ENCODE measurements at places on chromosomes 12 and 14.
A peak's percentile ranks its signal among the peaks of the same experiment; 100 is the strongest.

GRCh38 chr14:85263916-85264675 is 265.8 kb upstream of the FLRT2 start:
- no peak for DNase-seq

GRCh38 chr12:109170324-109170723 is 53.9 kb downstream of the ACACB start:
- no peak for DNase-seq

DNA sequence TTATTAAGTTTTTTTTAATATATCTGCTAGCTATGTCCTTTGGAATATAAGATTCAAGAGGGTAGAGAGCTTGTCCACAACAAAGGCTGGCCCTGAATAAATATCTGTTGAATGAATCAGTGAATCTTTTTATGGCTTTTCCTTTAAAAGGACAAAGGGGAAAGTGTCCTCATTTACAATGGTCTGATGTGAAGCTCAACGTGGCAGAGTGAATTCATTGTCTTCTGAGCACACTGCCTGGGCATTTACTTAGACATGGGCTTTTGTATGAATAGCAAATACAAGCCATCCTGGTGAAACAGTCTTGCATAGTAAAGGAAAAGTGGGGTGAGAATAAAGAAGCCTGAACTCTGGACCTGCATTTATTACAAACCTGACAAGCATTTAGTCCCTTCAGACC is 201.2 kb downstream of the NELL2 start:
- DNase-seq, result no peak

DNA sequence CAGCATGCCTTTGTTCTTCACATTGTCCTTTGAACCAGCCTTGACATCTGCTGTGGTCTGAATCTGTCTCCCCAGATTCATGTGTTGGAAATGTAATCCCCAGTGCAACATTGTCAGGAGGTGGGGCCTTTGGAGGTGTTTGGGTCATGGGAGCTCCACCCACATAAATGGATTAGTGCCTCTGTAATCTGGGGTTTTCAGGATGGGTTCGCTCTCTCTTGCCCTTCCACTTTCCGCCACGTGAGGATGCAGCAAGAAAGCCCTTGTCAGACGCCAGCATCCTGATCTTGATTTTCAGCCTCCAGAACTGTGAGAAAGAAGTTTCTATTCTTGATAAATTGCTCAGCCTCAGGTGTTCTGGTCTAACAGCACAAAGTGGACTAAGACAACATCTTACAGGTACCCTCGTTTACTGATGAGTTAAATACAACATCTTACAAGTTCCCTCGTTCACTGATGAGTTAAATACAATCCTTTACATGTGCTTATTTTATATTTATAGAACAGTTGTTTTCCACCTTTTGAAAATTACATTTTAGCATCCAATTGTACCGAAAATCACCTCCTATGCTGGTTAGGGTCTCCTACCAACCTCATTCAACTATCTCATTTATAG is 54.4 kb upstream of the RIMBP2 start:
- no peak for DNase-seq

- DNase-seq, result no peak
Observed at GRCh38 chr12:79932357-79932756, 2.5 kb downstream of the PPP1R12A start.

DNA sequence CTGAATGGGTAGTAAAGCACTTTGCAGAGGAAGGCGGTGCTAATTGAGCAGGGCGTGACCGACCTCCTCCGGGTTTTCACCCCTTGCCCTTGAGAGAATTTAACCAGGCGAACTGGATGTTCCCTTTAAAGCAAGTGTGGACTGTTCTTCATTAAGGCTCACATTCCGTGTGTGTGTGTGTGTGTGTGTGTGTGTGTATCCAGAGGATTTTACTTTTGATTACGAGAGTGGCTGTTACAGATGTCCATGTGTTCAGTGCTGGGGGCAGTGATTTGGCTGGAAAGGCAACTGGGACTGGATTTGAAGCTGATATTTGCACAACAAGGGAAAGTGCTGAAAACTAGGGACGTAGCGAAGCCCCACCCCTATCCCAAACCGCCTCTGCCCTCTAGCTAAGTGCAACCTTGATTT is 2.2 kb downstream of the TMEM132C start:
- DNase-seq, result no peak

DNA sequence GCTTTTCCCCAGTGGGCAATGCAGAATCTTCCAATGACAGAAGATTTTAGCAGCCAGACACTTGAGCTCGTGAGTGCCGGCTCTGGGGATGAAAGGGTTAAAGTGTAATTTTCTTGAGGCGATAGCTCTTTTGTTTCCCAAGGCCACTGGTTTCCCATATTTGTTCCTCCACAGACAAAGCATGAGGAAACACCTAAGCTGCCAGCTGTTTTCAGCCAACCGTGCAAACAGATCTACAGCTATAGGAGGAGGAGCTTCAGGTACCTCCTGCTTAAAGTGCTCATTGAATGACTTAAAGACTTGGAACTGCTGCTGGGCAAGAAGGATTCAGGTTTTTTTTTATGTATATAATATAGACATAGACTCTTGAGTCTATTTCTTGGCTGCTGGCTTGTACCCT is 1311.5 kb downstream of the TMEM121 start:
- no peak for DNase-seq

DNA sequence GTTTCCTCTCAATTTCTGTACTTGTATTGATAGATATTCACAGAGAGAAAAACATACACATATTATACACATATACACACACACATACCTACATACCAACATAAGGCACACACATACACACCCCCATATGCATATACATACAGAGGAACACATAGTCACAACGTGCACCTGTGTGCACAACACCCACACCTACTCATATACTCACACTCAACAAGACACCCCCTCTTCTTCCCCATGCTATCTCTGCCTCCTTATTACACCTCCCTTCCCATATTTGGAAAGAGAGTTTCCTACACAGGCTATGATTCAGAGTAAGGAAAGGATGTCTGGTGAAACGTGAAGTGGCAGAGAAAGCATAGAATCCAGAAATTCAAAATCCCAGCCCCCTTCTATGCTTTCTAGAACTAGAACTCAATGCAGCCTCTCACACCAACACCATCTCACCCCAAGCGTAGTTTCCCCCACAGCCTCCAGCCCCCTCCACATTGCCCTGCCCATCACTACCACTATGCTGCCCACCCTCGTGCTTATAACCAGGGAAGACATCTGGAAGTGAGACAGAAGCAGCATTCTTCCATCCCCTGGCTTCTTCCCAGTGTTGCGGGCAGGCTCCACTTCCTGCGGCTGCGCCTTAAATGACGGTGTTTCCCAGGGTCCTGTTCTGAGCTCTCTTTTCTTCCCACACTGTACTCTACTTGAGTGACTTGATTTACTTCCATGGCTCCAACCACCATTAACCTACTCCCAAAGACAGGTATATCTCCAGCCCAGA is 2.4 kb downstream of the RNASE8 start:
- no peak for DNase-seq

DNA sequence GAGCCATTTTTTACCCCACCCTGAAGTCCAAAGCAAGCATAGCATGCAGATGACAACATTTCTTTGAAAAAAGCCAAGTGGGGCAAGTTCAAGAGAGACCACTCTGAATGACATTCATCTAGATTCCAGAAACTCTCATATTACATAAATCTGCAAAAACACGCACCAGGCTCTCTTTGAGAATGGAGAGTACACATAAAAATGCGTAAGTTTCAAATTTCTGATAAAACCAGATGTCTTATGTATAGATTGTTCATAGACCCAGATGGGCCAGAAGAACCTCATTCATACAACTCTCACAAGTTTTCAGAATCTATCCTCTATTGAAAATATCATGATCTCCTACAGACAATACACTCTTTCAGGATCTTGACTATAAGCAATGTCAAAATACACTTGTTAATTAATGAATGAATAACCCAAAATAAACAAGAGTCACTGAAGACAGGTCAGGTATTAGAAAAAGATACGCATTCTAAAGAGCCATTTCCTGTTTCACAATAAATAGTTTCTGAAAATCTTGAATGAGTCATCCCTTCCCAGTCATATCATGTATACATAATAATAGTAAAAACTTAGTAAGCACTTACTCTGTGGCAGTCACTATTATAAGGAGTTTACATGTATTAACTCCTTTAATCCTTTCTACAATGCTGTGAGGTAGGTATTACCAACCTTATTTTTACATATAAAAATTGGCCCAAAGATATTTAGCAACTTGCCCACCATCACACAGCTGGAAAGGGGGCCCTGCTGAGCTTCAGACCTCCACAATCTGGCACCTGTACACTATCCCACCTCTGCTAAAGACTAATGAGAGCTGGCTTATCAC is 72.0 kb downstream of the PPP2R5E start:
- DNase-seq, result no peak

- no peak for DNase-seq
Observed at GRCh38 chr14:70711451-70711850, 69.7 kb downstream of the TTC9 start.

GRCh38 chr14:59305231-59305630 is 116.8 kb downstream of the DAAM1 start:
- no peak for DNase-seq

GRCh38 chr14:74918380-74918779 is 4.7 kb downstream of the RPS6KL1 start:
- DNase-seq, result no peak

- DNase-seq, result no peak
Observed at GRCh38 chr14:39593377-39593776, 161.1 kb upstream of the FBXO33 start.

GRCh38 chr12:57632958-57633840 is at the start of gene B4GALNT1:
Gene B4GALNT1, minus strand, starts transcription at chr12:57633201. Its CDS starts 1,069 bp downstream, at chr12:57632132.
- peak; percentile 79 for DNase-seq

- no peak for DNase-seq
Observed at GRCh38 chr12:32881107-32881506, 15.5 kb downstream of the PKP2 start.

- no peak for DNase-seq
Observed at GRCh38 chr12:1695886-1696670, 5.2 kb downstream of the ADIPOR2 start.

DNA sequence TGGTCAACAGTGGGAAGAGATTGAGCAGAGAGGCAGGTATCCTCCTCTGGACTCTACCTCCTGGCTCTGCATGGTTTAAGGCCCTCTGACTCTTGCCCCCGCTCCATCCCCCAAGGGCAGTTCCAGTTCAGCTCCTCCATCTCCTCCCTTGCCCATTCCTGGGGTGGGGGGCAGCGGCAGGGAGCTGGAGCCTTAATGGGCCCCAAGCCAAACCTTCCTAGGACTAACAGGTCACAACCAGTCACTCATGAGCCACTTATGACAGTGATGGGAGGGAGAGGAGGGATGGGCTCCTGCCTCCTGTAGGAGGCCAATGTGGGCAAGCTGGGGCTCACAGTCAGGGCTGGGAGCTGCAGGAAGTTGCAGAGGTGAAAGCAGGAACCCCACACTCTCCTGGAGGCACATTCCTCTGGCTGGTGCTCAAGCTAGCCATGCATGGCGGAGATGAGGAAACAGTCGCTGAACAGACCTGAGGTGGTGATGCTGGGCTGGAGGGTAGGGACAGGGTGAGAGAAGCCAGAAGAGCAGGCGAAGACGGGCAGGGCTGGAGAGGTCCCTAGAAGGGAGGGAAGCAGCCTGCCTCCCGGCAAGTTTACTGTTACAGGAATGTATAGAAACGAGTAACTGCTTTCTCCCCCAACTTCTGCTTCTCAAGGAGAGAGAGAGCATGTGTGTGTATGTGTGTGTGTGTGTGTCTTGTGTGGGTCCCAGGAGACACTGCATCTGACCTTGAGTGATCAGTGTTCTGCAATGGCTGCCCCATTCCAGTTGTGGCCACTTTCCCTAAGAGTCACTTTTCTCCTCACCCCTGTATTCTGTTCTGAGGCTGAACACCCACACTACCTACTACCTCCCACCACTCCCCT is 5.0 kb upstream of the RAPGEF3 start:
- DNase-seq, result no peak

DNA sequence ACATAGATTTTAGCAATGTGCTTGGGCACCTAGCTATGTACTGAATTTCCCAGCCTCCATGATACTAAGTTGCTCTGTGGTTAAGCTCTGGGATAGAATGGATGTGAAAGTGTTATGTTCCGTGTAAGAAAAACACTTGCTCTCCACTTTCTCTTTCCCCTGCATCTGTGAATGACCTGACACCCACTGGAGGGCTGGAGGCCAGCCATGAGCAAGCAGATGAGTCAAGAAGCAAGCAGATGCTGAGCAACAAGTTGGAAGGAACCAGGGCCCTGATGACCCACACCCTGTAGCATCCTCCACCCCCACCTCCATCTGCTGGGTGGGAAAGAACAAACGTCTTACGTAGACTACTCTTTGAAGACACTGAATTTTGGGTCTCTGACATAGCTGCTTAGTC is 56.6 kb downstream of the EID3 start:
- no peak for DNase-seq

DNA sequence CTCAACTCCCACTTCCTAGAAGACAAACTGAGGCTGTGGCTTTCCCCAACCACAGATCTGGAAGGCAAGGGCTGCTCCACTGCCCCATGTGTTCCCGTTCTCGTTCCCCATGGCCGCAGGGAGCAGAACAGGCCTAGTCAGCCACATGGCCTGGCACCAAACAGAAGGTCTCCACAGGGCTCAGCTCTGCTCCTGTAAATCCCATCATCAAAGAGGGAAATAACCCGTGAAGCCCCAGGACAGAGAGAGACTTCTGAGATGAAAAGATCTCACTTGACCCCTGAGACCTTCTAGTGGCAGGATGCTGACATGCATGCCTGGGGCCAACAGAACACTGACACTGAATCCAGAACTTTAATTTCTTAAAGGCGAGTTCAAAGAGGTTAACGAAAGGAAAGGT is 68.9 kb downstream of the BCL11B start:
- no peak for DNase-seq

DNA sequence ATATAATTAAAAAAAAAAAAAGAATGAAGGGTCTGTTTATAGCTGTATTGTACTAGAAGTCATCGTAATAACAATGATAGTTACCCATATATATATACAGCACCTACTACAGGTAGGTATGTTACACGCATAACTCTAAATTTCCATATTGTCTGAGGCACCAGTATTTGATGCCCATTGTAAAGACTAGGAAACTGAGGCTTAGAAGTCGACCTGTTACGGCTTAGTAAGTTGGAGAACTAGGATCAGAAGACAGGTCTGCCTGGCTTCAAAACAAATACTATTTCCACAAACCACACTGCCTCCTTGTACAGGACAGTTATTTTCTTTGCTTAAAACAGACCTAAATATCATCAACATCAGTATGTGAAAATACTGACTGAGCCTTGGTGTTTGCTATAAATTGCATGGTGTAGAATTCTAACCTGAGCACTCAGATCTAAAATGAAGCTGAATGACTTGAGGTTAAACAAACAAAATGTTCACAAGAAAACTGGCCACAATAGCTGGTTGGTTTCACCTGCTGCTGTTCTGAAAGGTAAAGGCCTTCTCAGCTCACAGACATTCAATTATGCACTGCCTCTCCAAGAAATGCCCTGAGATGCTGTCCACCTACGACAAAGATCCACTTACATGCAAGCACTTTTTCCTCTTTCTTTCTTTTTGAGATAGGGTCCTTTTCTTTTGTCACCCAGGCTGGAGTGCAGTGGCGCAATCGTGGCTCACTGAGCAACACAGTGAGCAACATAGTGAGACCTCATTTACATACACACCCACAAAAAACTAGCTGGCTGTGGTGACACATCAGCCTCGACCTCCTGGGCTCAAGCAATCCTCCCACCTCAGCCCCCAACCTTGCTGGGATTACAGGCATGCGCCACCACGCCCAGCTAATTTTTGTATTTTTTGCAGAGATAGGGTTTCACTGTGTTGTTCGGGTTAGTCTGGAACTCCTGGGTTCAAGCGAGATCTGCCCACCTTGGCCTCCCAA is 35.7 kb downstream of the SSH1 start:
- peak; percentile 29 for DNase-seq
